Hematopoietic multipotent progenitor cell treated with erythropoietin and hydrocortisone succinate and interleukin-3 and kit ligand, for 15 days (in vitro differentiated cells): ENCODE measurements at places on chromosomes 11 and 22.

DNA sequence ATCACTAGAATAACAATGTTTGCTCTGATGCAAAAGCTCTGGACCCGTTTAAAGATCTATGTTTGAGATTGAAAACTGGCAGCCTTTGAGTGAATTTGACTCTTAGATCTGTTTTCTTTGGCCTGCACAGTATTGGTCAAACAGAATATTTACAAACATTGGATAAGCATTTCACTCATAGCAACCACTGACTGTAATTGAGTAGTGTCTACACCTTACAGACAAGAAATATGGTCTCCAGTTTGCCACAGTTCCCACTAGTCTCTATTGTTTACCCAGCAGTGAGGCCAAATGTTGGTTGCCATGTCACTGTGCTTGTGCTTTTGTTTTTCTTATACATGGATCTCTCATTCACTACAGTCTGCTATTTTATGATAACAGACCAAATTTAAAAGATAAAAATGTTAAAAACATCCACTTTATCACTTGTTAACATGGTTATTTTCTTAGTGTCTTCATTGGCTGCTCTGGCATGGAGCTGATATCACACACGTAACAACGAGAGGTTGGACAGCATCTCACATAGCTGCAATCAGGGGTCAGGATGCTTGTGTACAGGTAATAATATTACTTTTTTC, 12.2 kb downstream of the ANKRD42 start:
- no peak for DNase-seq

GRCh38 chr11:131033151-131033651, 116.9 kb upstream of the SNX19 start:
- no peak for DNase-seq

- DNase-seq = peak; percentile 50
These were observed 1.8 kb downstream of the SIK3 start for GRCh38 chr11:117096201-117096991.

GRCh38 chr11:128351168-128351567, 236.2 kb downstream of the ETS1 start:
- DNase-seq = no peak

DNA sequence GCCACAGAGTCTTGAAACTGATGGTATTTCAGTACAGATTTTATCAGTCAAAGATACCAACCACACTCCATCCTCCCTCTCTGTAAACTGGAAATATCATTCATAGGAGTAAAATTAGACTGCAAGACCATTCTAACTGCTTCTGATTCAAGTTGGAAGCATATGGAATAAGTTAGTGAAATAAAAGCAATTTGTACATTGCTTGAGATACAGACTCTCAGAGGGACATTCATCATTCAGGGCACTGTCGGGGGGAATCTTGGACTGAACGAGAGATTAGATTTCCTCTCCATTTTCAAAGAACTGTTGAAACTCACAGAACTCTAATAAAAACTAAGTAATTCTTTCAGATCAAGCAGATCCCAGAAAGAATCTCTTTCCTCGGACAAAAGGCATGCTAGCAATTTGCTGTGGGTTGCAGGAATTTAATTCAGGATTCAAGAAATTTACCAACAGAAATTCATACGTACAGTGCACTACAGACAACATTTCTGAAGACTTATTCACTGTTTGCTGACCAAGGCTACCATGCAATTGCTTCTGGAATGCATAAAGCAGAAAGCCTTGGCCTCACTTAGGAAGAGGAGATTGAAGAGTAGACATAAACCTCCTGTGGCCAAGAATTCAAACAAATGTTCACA, 34.1 kb downstream of the PAMR1 start:
- no peak for DNase-seq

DNA sequence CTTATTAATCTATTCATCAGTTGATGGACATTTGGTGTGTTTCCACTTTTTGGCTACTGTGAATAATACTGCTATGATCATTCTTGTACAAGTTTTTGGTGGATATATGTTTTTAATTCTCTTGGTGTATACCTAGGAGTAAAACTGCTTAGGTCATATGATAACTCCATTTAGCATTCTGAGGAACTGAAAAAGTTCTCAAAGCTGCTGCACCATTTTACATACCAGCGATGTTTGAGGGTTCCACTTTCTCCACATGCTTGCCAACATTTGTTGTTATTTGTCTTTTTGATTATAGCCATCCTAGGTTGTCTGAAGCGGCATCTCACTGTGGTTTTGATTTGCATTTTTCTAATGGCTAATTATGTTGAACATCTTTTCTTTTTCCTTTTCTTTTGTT, 4.1 kb upstream of the ACER3 start:
- DNase-seq = no peak

GRCh38 chr22:47275605-47276449, 513.4 kb downstream of the TBC1D22A start:
- no peak for DNase-seq

GRCh38 chr11:69841859-69842698, 22.9 kb upstream of the FGF3 start:
- peak; percentile 10 for DNase-seq

GRCh38 chr11:68978931-68979594, 1.7 kb downstream of the MRGPRD start:
- DNase-seq = no peak

GRCh38 chr11:47154616-47155570, 21.8 kb downstream of the ARFGAP2 start:
- no peak for DNase-seq

DNA sequence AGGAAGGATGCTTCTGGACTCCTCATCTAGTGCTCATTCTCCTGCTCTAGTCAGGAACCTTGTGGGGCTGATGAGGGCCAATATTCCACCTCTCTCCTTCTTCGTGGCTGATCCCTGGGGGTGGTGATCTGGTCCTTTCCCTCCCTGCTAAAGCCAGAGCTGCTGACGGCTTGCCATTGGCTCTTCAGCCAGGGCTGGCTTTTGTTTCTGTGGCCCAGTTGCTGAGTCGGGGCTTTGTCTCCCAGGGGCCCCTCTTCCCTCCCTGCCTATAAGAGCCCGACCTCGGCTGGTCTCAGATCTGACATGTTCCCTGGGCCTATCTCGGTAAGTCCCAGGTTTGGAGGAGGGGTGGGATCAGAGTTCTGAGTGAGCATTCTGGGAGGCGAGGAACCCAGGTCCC, at the start of gene CRYBA4:
Gene CRYBA4, plus strand, starts transcription at position 301 of the 400 bp plus-strand sequence. CDS start 634 bp downstream, outside the sequence.
- DNase-seq = no peak

- DNase-seq = no peak
These were observed 45.1 kb downstream of the THAP12 start for GRCh38 chr11:76335842-76336241.

- DNase-seq = no peak
These were observed 5.3 kb downstream of the YAP1 start for GRCh38 chr11:102115557-102115956.

DNA sequence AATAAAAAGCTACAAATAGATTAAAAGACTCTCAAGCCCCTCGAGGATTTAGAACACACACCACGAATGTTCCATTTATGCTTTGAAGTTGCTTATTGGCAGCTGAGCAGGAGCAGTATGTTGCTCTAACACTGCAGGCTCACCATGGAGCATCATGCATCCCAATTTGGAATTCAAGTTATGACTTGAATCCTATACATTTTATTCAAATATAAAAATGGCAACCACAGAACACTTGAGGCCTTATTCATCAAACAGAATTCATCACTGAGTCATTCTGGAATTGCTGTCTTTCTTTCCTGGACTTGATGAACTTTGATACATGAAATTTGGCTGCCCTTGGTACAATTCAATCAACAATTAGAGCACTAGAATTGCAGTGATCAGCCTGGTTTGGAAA, 24.5 kb upstream of the BLID start:
- DNase-seq = no peak

DNA sequence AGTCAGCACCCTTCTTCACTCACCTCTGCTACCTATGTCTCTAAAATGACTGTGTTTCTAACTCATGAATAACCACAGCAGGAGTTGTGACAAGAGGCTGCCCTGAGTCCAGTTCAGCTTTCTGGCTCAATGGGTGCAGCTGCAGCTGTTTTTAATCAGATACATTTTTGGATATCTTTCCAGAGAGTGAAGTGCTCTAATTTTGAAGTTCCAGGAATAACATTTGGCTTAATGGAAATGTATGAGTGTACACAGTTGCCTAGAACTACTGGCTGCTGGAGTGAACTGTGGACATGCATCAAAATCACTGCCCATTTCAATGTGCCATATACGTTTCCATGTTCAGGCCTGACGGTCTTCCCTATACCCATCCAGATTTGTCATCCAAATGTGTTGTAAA, 769.5 kb upstream of the ANO3 start:
- no peak for DNase-seq

DNA sequence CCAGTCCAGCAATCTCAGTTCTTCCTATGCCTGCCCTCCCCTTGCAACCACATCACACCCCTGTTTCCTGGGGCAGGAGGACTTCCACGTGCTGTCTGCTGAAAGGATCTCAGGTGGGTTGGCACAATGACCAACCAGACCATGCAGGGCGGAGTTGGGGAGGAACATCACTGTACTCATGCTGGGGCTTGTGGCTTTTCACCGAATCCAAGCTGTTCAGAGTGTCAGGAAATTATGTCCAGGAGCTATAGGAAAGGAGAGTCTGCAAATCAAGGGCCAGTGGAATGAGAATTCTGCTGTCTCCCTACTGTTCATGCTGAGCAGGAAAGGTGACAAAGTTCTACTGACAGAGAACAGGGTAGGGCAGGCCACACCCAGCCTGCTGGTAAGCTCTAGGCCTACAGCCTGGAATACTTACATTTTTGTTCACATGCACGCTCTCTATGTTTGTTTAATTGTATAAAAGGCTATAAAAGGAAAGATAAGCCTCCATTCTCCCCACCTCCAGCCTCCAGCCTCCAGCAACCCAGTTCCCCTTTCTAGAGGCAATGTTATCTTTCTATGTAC, 1.7 kb upstream of the PLAAT2 start:
- DNase-seq = no peak

DNA sequence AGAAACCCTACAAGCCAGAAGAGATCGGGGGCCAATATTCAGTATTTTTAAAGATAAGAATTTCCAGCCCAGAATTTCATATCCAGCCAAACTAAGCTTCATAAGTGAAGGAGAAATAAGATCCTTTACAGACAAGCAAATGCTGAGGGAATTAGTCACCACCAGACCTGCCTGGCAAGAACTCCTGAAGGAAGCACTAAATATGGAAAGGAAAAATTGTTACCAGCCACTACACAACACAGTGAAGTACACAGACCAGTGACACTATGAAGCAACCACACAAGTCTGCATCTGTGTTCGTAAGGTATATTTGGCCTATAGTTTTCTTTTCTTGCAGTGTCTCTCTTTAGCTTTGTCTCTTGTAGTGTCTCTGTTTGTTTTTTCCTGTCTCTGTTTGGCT, 29.0 kb downstream of the TMEM225 start:
- DNase-seq = no peak

DNA sequence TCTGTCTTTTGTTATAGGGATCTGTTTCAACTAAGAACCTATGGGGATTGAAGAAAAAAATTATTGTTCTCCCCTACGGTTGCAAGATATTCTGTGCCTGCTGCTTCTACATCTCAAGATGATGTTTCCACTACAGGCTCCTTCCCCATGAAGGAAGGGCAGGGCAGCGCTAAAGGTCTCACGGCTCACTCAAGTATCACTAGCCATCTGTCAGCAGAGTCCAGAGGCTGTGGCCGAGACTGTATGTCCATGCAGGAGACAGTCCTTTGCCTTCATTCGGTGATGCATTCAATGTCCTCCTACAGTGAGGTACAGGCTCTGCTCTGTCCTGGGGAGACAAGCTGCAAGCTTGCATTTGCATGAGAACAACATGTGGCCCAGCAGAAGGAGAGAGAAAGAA, 518.0 kb downstream of the OPCML start:
- DNase-seq = no peak

GRCh38 chr11:112584672-112585071, 324.0 kb upstream of the PLET1 start:
- DNase-seq = no peak

DNA sequence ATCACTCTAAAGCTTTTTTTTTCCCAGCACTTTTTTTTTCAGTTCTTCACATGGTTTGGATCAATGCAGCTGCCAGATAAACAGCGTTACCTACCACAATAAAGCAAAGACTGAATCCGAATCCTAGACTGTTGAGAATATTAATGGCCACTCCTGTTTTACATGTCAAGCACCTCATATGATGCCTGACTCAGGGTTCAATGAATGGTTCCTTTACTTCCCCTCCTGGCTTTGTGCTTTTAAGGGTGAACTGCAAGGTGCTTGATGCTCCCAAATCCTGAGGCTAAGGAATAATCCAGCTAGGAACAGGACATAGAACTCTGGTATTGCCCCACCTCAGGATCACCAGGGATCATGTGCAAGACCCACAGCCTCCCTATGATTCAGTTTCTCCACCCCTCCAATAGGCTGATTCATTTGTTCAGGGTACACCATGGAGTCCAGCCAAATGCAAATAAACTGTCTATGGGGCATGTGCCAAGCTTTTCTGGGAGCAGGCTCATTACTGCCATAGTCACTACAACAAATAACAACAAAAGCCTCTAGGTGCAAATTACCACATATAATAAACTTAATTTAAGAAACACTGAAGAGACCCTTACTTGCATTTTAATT, 104.3 kb downstream of the GAB2 start:
- DNase-seq = no peak

DNA sequence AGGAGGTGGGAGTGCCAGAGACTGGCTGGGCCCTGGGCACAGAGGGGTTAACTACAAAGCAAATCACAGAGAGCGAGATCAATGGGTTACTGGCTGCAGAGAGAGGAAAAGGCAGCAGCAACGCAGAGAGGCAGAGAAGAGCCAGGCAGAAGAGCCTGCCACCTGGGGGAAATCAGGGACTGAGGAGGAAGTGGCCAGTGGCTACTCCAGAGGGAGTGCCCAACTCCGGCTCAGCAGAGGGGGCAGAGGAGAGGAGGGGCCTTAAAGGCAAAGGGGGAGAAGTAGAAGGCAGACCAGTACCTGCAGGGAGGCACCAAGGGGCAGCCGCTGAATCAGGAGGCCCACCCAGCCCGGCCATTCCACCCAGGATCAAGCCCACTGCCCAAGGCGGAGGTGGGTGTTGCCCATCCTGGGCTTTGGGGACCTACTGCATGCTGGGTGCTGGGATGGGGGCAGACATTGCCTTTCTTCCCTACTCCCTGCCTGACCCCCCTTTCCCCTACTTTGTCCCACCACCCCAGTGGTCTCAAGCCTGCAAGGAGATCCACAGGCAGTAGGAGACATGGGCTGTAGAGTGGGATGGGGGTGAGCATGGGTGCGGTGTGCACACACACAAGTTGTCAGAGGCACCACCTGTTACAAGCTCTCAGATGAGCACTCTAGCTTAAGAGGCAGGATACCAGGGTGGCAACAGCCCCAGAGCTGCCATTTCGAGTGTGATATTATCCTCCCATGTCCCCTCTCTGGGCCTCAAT, 926 bp upstream of the GALR3 start:
- DNase-seq = no peak

- no peak for DNase-seq
These were observed 123.8 kb downstream of the RAB38 start for GRCh38 chr11:88051396-88051795.
